ENCODE measurements at places on chromosomes 1 and 21.

DNA sequence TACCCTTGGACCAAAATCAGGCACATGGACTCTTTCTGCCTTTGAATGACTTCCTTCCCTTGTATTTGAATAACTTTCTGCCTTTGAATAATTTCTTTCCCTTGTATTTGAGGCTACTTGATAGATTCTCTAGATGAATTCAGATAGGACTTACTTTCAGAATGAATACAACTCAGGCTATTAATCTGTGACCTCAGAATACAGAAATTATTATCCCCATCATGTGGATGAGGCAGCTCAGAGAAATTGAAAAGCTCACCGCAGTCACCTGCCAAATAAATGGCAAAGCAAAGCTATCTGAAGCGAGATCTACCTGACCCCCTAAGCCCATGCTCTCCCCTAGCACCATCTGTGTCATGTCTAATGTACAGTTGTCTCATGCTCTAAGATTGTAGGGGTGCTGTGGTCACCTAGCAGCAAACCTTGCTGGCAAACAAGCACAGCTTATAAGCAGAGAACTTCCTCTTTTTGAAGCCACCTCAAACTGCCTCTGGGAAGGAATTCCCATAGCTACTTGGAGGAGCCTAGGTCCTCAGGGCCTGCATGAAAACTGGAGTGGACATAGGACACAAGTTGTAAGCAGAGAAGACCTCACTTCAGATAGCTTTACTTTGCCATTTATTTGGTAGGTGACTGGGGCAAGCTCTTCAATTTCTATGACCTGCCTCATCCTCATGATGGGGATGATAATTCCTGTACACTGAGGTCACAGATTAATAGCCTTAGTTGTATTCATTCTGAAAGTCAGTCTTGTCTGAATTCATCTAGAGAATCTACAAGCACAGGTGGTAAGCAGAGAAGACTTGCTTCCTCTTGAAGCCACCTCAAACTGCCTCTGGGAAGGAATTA lies 66.1 kb downstream of the FASLG start:
- DNase-seq = no peak

DNA sequence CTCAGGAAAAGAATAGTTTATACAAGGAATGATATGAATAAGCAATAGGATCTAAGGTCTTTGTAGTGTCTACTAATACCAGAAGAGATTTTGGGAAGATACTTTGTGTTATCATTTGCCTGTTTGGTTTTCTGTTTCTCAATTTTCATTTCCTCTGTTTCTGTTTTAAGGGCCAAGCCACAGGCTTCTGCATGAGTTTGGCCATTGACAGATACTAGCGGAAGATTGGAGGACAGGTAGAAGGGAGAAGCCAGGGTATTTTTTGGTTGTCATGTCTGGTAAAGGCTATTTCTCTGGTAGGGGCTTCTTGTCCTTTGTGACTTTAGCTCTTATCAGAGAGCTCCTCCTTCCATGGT lies 51.4 kb downstream of the HS2ST1 start:
- no peak for DNase-seq

- DNase-seq = no peak
Observed at GRCh38 chr21:34795548-34796180, 126.9 kb downstream of the CLIC6 start.

DNA sequence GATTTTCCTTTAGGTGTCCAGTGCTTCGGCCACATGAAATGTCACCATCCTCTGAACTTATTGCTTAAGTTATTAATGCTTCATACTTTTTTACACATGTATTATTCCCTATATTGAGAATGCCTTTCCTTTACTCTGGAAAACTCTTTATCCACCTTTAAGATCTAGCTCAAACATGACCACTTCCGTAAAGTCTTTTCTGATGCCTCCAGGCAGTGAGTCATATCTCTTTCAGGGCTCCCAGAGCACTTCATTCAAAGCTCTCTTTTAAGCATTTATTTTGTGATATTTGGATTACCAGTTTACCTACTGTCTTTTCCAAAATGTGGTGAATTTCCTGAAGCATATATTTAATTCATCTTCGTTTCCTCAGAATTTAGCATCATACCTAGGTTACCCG lies 178.9 kb downstream of the HS2ST1 start:
- DNase-seq = no peak

- DNase-seq = no peak
Observed at GRCh38 chr1:114286179-114286578, 132.5 kb upstream of the SYT6 start.

- DNase-seq = no peak
Observed at GRCh38 chr1:7278827-7279765, 492.0 kb upstream of the VAMP3 start.

- DNase-seq = no peak
Observed at GRCh38 chr1:14602136-14602535, 3.7 kb downstream of the KAZN start.

DNA sequence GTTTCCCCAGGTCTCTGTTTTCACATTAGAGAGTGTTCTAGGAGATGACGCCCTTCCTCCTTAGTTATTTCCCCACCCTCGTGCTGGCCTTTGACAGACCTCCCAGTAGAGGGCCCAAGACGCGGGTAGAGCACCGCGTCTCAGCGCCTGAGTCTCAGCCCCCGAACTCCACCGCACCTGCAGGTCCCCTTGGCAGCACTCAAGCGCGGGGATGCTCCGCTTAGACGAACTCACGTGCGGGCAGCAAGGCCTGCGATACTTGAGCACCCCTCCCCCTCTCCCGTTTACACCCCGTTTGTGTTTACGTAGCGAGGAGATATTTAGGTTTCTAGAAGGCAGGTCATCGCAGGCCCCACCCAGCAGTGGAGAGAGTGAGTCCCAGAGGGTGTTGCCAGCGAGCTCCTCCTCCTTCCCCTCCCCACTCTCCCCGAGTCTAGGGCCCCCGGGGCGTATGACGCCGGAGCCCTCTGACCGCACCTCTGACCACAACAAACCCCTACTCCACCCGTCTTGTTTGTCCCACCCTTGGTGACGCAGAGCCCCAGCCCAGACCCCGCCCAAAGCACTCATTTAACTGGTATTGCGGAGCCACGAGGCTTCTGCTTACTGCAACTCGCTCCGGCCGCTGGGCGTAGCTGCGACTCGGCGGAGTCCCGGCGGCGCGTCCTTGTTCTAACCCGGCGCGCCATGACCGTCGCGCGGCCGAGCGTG lies at the start of gene CD55:
TSS of gene CD55 (plus strand) at position 600 of the 711 bp plus-strand sequence. CDS start at position 688, 88 bp downstream.
- DNase-seq = peak; percentile 95

- DNase-seq = no peak
Observed at GRCh38 chr1:119975006-119975405, 78.7 kb upstream of the ADAM30 start.

GRCh38 chr1:236913371-236914037 lies 90.7 kb downstream of the MT1HL1 start:
- DNase-seq = no peak

GRCh38 chr21:46071082-46071481 lies 26.8 kb upstream of the COL6A2 start:
- no peak for DNase-seq

GRCh38 chr1:53860967-53861411 lies 22.9 kb upstream of the NDC1 start:
- peak; percentile 77 for DNase-seq

DNA sequence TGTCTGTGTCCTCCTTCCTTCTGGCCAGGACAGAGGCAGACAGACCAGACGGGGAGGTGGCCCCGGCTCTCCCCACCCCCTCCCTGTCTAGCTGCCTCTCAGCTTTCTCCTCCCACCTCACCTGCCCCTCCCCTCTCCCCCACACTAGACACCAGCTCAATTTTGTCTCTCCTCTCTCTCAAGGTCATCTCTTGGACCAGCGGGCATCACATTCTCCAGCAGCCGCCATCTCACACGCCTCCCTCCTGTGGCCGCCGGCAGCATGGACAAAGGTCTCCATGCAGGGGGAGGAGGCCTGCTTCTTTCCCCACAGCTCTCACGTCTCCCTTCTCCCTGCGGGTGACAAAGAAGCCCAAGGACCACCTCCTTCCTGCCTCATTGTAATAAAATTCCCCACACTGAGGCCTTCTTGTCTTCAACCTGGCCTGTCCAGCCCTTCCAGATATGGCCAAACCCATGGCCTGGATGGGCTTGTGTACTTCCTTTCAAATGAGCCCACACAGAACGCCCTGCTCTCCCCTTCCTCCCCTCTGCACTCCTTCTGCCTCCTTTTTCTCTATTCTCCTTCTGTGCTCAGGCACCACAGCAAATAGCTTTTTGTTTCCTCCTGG lies 14.6 kb downstream of the OPTC start:
- no peak for DNase-seq

GRCh38 chr1:235429143-235429542 lies 61.9 kb downstream of the TBCE start:
- no peak for DNase-seq

DNA sequence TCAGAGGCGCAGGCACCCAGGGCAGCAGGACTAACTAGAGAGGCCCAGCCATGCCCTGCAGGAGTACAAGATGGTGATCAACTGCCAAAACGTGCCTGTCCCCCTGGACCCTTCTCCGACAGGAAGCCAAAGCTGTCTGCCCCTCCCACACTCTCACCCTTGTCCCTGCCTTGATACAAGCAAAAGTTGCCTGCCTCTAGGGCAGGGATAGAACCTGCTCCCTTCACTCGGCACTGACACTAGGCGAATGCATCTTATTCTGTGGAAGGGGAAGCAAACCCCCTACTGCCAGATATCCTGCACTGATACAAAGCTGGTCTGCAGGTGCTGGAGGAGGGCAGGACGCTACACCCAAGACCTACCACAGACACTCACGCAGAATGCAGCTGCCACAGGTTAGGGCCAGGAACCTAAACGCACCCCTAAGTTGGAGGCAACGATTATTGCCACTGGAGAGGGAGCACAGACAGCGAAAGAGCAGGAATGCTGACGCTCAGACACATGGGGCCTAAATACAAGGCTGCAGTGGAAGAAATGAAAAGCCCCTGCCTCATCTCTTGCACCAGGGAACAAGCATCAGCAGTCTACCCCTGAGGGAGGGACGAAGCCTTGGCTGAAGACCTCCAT lies 3.7 kb downstream of the TARBP1 start:
- DNase-seq = no peak

All from NCI-H1105 treated with DMSO at 0.1 percent for 48 hours (cell line).